ENCODE measurements at places on chromosomes 16 and 17. TPM values are rescaled to one million over a fixed set of nuclear protein-coding genes. Genes with fewer than 3 reads are reported as not detected.

DNA sequence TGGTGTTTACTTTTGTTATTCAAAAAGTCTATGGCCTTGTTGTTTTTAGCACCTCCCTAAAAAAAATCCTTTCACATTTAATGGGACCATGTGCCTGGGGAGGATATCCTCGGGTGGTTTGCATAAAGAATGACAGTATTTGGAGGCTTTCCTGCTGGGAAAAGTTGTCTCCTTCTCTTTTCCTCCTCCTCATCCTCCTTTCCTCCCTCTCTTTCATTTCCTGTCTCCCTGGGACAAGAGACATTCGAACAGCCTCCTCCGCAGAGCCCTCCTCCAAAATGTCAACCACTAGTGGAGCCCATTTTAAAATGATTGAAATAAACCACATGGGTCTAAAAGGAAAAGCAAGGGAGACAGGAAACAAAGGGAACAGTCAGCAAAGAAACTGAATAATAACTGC, 67.4 kb downstream of the MYH13 start:
- H3K4me3 ChIP-seq, result no peak overlapping the region
- no peaks in the 10 kb centered on the region for H3K36me3 ChIP-seq
- no peaks in the 10 kb centered on the region for H3K27me3 ChIP-seq
- H3K4me1 ChIP-seq, result no peaks in the 10 kb centered on the region
- DNase-seq, result no peak

- peak; percentile 11 for DNase-seq
- H3K27me3 ChIP-seq, result peaks cover 9% of the 10 kb centered on the region
- no peaks in the 10 kb centered on the region for H3K36me3 ChIP-seq
- no peak overlapping the region for H3K4me3 ChIP-seq
- H3K4me1 ChIP-seq, result no peaks in the 10 kb centered on the region
These were observed 678 bp upstream of the GH1 start for GRCh38 chr17:63919311-63919723.

GRCh38 chr16:65136681-65137080, 14.8 kb upstream of the CDH11 start:
- H3K4me3 ChIP-seq, result no peak overlapping the region
- H3K27me3 ChIP-seq, result no peaks in the 10 kb centered on the region
- no peak overlapping the region for H3K27ac ChIP-seq
- no peaks in the 10 kb centered on the region for H3K36me3 ChIP-seq
- DNase-seq, result no peak
- no peaks in the 10 kb centered on the region for H3K4me1 ChIP-seq

- H3K4me1 ChIP-seq, result peaks cover 7% of the 10 kb centered on the region
- no peak overlapping the region for H3K27ac ChIP-seq
- no peaks in the 10 kb centered on the region for H3K27me3 ChIP-seq
- no peak for DNase-seq
- H3K4me3 ChIP-seq, result no peak overlapping the region
These were observed 110.1 kb upstream of the SMURF2 start for GRCh38 chr17:64771980-64772844.

GRCh38 chr16:77853161-77853560, 64.8 kb downstream of the VAT1L start:
- no peaks in the 10 kb centered on the region for H3K27me3 ChIP-seq
- H3K27ac ChIP-seq, result peak overlapping the region; percentile 64
- H3K4me1 ChIP-seq, result peaks cover 23% of the 10 kb centered on the region
- H3K4me3 ChIP-seq, result no peak overlapping the region
- no peaks in the 10 kb centered on the region for H3K36me3 ChIP-seq

DNA sequence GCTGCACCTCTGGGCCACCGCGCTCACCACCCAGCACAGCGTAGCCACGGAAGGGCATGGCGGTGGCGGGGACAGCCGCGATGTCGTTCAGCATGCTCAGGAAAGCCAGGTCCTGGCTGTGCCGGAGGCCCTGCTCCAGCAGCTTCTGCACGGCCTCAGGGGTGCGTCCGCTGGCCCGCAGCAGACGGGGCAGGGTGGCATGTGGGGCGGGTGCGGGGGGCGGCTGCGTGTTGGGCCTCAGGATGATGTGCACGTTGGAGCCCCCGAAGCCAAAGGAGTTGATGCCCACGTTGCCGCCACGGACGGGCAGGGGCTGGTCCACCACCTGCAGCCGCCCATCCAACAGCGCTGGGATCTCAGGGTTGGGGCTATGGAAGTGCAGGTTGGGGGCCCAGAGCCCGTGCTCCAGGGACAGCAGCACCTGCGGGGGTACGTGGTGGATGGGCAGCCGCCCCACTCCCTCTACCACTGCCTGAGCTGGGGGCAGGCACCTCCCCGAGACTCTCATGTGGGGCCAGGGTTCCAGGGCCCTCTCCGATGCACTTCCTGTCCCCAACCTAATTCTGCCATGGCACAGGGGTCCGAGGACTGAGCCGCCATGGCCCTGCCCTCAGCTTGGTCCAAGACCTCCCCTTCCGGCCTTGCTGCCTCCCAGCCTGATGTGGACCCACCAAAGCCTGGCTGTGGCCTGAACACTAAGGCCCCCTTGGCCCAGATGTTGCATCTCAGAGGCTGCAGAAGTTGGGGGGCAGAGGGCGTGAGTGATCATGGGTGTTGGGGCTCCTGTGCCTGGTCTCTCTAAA, 6.6 kb downstream of the FASN start:
- peaks cover 10% of the 10 kb centered on the region for H3K4me1 ChIP-seq
- H3K4me3 ChIP-seq, result no peak overlapping the region

DNA sequence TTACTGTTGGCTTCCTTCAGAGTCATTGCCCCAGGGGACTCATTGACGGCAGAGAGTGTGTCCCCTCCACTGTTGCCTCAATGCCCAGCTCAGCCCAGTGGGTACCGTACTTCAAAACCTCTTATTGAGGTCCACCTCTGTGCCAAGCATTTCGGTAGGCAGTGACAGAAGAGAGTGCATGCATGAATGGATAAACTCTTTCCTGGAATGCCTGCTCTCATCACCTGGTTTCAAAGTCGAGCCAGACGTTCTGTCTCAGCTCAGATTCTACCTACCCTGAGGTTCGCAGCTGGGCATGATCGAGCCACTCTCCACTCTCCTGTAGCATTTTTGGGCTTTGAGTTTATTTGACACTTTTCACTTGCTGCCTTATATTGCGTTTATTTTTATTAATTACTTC, 647.0 kb downstream of the MAF start:
- H3K27ac ChIP-seq, result no peak overlapping the region
- no peak for DNase-seq
- H3K4me3 ChIP-seq, result no peak overlapping the region
- no peaks in the 10 kb centered on the region for H3K4me1 ChIP-seq
- H3K36me3 ChIP-seq, result no peaks in the 10 kb centered on the region

GRCh38 chr16:27426423-27427408, 24.7 kb downstream of the IL21R start:
- peak overlapping the region; percentile 61 for H3K27ac ChIP-seq
- DNase-seq, result peak; percentile 90
- no peaks in the 10 kb centered on the region for H3K36me3 ChIP-seq
- no peaks in the 10 kb centered on the region for H3K4me1 ChIP-seq
- H3K4me3 ChIP-seq, result no peak overlapping the region
- no peaks in the 10 kb centered on the region for H3K27me3 ChIP-seq

GRCh38 chr16:81661082-81661481, 118.0 kb upstream of the PLCG2 start:
- no peaks in the 10 kb centered on the region for H3K4me1 ChIP-seq
- H3K27me3 ChIP-seq, result no peaks in the 10 kb centered on the region

The CPHXL2 gene
- not detected for total RNA-seq

The KRT23 gene
- not detected for total RNA-seq

The ANKFN1 gene
- total RNA-seq, result not detected

The KRTAP9-8 gene
- not detected for total RNA-seq

The ARL5C gene
- total RNA-seq, result not detected

The SMPD3 gene
- total RNA-seq, result 0.34 TPM

The MPP2 gene
- 8.0 TPM for total RNA-seq

Measured in astrocyte (in vitro differentiated cells and primary cell).